ENCODE measurements at places on chromosomes 6 and 20. TPM values are rescaled to one million over a fixed set of nuclear protein-coding genes. Genes with fewer than 3 reads are reported as not detected.

- no peak overlapping the region for H3K27ac ChIP-seq
- DNase-seq = peak; percentile 71
- H3K36me3 ChIP-seq = no peaks in the 10 kb centered on the region
- no peaks in the 10 kb centered on the region for H3K4me1 ChIP-seq
These were observed 54.1 kb upstream of the TPD52L1 start for GRCh38 chr6:125099211-125100073.

LAMP5 gene
- total RNA-seq = 0.47 TPM

GRCh38 chr6:71239694-71240093 lies 48.9 kb upstream of the OGFRL1 start:
- no peak for DNase-seq
- no peak overlapping the region for H3K4me3 ChIP-seq
- H3K27ac ChIP-seq = no peak overlapping the region
- no peaks in the 10 kb centered on the region for H3K4me1 ChIP-seq
- H3K27me3 ChIP-seq = no peaks in the 10 kb centered on the region
- H3K36me3 ChIP-seq = no peaks in the 10 kb centered on the region

DNA sequence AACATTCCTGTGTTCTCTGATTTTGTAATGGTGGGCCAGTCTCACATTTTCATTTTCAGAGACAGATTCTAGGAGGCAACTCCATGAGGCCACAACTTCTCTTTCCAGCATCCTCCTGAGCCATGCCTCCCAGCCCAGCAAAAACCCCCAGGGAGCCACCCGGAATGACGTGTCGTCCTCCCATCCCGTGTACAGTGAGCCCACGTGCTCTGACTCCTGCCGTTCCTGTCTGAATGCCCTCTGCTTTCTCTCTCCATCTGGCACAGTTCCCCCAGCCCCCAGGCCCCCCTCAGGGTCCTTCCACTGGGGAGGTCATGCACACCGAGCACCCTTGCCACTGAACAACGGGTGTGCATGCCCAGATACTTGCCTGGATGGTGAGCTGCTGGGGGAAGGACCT lies 38.0 kb downstream of the C20orf203 start:
- H3K36me3 ChIP-seq = no peaks in the 10 kb centered on the region
- H3K27ac ChIP-seq = peak overlapping the region; percentile 19
- H3K4me3 ChIP-seq = no peak overlapping the region

DNA sequence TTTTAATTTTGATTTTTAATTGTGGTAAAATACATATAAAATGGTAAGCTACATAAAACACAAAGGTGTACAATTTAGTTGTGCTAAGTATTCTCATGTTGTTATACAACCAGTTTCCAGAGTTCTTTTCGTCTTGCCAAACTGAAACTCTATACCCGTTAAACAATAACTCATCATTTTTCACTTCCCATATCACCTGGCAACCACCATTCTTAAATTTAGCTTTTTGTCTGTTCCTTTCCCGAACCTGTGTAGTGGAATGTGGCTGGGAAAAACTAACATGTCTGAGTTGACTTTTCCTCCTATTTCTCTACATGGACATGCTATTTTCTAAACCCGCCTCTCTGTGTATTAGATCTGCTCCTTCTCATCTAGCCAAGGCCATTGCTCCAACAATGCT lies 27.6 kb downstream of the RPRD1B start:
- H3K27ac ChIP-seq = no peak overlapping the region
- H3K27me3 ChIP-seq = no peaks in the 10 kb centered on the region
- no peak overlapping the region for H3K4me3 ChIP-seq
- no peaks in the 10 kb centered on the region for H3K36me3 ChIP-seq

DNA sequence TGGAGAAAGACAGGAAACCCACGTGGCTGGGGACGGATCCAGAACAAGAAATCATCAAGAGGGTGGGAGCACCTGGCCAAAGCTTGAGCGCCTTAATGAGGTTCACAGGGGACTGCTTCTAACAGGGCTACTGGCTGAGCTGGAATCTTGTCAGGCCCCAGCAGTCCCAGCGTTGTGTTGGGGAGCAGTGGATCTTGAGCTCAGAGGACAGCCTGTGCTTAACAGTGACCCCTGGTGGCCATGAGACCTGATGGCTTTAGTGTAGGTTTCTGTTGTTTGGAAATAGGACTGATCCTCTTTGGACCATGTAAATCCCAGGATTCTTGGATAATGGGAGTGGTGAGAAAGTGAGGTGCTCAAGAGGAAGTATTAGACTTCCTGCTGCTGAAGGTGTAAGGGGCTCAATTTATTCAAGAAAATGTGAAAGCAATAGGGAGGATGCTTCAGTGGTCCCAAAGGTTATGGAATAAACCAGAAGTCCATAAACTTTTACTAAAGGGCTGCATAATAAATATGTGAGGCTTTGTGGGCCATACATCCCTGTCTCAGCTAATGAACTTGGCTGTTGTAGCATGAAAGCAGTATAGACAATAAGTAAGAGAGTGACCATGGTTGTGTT lies 216.2 kb downstream of the NFATC2 start:
- no peaks in the 10 kb centered on the region for H3K27me3 ChIP-seq
- DNase-seq = peak; percentile 71
- H3K4me1 ChIP-seq = no peaks in the 10 kb centered on the region

TTBK1 gene
- total RNA-seq = 0.36 TPM

LTB gene
- total RNA-seq = 2.4 TPM
